ENCODE measurements at places on chromosomes 12 and 14. TPM values are rescaled to one million over a fixed set of nuclear protein-coding genes. Genes with fewer than 3 reads are reported as not detected.

TSPAN19 gene
- 0.06 TPM for total RNA-seq

GRCh38 chr14:89621791-89622638, 205.0 kb upstream of the FOXN3 start:
- H3K27ac ChIP-seq = no peak overlapping the region
- DNase-seq = no peak
- no peak overlapping the region for H3K4me3 ChIP-seq
- no peaks in the 10 kb centered on the region for H3K36me3 ChIP-seq
- H3K27me3 ChIP-seq = no peaks in the 10 kb centered on the region

RHEBL1 gene
- total RNA-seq = 1.1 TPM

DNA sequence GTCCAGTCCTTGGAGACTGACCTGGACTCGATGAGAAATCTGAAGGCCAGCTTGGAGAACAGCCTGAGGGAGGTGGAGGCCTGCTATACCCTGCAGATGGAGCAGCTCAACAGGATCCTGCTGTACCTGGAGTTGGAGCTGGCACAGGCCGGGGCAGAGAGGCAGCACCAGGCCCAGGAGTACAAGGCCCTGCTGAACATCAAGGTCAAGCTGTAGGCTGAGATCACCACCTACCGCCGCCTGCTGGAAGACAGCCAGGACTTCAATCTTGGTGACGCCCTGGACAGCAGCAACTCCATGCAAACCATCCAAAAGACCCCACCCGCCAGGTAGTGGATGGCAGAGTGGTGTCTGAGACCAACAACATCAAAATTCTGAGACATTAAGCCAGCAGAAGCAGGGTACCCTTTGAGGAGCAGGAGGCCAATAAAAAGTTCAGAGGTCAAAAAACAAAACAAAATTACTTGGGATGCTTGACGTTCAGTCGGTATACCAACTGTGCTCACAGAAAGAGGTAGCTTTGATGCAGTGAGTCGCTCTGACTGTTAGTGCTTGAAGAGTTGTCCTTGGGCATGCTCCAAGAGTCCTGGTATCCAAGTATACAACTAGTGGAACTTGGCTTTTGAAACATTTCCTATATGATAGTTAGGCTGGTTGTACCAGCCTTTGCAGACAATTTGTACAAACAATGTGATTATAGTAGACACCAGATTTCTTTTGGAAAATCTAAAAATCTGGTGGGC, 4.8 kb downstream of the MED6 start:
- no peak for DNase-seq
- H3K36me3 ChIP-seq = peaks cover 33% of the 10 kb centered on the region
- no peaks in the 10 kb centered on the region for H3K27me3 ChIP-seq
- H3K27ac ChIP-seq = no peak overlapping the region

- no peaks in the 10 kb centered on the region for H3K36me3 ChIP-seq
- no peak overlapping the region for H3K4me3 ChIP-seq
- peaks cover 31% of the 10 kb centered on the region for H3K4me1 ChIP-seq
- DNase-seq = no peak
- no peaks in the 10 kb centered on the region for H3K27me3 ChIP-seq
Observed at GRCh38 chr12:49811961-49812401, 16.2 kb downstream of the NCKAP5L start.

DNA sequence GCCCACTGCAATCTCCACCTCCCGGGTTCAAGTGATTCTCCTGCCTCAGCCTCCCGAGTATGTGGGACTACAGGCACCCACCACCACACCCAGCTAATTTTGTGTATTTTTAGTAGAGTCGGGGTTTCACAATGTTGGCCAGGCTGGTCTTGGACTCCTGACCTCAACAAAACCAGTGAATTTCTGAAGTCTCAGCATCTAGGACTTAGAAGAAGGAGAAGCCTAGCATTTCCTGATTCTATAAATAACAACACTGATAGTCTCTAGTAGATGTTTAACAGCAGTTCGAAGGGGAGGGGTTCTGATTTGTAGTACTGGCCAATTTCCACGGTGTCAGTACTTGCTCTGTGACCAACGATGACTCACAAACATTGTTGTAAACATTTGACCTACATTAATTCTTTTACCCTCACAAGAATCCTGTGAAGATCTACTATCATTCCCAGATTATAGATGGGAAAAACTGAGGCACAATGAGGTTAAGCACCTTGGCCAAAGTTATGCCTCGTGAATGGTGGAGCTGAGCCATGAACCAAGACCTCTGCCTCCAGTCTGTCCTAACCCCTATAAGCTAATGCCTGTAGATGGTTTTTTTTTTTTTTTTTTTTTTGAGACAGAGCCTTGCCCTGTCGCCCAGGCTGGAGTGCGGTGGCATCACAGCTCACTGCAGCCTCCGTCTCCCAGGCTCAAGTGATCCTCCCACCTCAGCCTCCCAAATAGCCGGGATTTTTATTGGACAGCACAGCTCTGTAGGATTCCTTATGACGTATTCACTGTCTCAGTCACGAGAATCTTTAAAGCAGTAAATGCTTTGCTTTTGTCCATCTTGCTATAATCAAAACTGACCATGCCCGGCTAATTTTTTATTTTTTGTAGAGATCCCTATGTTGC, 5.2 kb downstream of the P2RX4 start:
- H3K4me1 ChIP-seq = peaks cover 5% of the 10 kb centered on the region
- no peak overlapping the region for H3K4me3 ChIP-seq
- no peaks in the 10 kb centered on the region for H3K27me3 ChIP-seq
- no peak overlapping the region for H3K27ac ChIP-seq
- peak; percentile 85 for DNase-seq

IFNG gene
- total RNA-seq = not detected

GRCh38 chr12:109779382-109779781, 53.8 kb downstream of the TRPV4 start:
- no peaks in the 10 kb centered on the region for H3K36me3 ChIP-seq
- DNase-seq = no peak
- H3K27me3 ChIP-seq = no peaks in the 10 kb centered on the region
- no peak overlapping the region for H3K27ac ChIP-seq
- no peak overlapping the region for H3K4me3 ChIP-seq

NINJ2 gene
- total RNA-seq = not detected

GRCh38 chr14:37615582-37616289, 20.3 kb downstream of the TTC6 start:
- H3K27ac ChIP-seq = no peak overlapping the region
- H3K27me3 ChIP-seq = peaks cover 27% of the 10 kb centered on the region
- H3K36me3 ChIP-seq = no peaks in the 10 kb centered on the region
- H3K4me3 ChIP-seq = no peak overlapping the region
- no peak for DNase-seq

DNA sequence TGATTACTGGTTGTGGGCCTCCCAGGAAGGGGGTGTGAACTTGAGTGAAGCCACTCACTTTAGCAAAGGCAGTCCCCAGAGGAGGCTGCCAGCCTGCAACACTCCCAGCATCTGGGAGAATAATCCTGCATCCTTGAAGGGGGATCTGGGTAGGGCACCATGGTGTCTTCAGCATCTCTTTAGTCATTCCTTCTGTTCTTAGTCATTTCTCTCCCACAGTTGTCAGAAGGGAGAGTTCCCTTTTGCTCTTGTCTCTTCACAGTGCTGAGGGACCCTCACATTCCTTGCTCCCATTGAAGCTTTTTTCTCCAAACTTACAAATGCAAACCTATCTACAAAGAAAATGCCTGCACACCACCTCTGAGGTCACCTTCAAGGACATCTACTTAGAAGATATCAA, 48.1 kb upstream of the CIT start:
- no peak for DNase-seq
- H3K4me3 ChIP-seq = no peak overlapping the region
- H3K27ac ChIP-seq = no peak overlapping the region
- H3K36me3 ChIP-seq = no peaks in the 10 kb centered on the region

GRCh38 chr14:88852632-88853031, 28.2 kb downstream of the TTC8 start:
- peaks cover 5% of the 10 kb centered on the region for H3K36me3 ChIP-seq
- no peak overlapping the region for H3K27ac ChIP-seq

COA8 gene
- 33.8 TPM for total RNA-seq

GRCh38 chr14:70934502-70935134, 27.4 kb downstream of the PCNX1 start:
- peaks cover 4% of the 10 kb centered on the region for H3K4me1 ChIP-seq
- no peaks in the 10 kb centered on the region for H3K27me3 ChIP-seq
- peak; percentile 58 for DNase-seq
- H3K27ac ChIP-seq = peak overlapping the region; percentile 74

NTF3 gene
- total RNA-seq = 4.7 TPM

TAS2R10 gene
- total RNA-seq = 1.2 TPM

GRCh38 chr12:21526053-21526452, at the start of gene SPX:
TSS of gene SPX (plus strand) at chr12:21526296. CDS start at chr12:21526473, 177 bp downstream.
- H3K27me3 ChIP-seq = peaks cover 50% of the 10 kb centered on the region
- no peaks in the 10 kb centered on the region for H3K36me3 ChIP-seq
- no peak within 1 kb of the TSS for H3K27ac ChIP-seq
- H3K4me3 ChIP-seq = peak within 1 kb of the TSS; percentile 71

DNA sequence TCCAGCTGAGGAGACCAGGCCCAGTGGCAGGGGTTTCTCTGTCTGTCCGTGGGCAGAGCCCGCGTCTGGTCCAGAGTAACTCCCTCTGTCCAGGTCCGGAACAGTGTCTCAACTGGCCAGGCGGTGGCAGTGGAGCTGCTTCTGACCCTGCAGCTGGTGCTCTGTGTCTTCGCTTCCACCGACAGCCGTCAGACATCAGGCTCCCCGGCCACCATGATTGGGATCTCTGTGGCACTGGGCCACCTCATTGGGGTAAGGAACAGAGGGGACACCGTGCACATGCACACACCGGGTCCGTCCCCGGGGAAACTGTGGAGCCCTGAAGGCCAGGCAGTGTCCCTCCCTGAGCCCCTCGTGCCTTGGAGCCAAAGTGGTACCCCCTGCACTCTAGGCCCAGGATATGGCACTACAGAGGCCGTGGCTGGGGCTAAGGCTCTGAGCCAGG, 1.5 kb downstream of the AQP6 start:
- H3K27ac ChIP-seq = no peak overlapping the region
- H3K4me1 ChIP-seq = peaks cover 13% of the 10 kb centered on the region
- no peaks in the 10 kb centered on the region for H3K27me3 ChIP-seq

RPS6KA5 gene
- 10.9 TPM for total RNA-seq

DNA sequence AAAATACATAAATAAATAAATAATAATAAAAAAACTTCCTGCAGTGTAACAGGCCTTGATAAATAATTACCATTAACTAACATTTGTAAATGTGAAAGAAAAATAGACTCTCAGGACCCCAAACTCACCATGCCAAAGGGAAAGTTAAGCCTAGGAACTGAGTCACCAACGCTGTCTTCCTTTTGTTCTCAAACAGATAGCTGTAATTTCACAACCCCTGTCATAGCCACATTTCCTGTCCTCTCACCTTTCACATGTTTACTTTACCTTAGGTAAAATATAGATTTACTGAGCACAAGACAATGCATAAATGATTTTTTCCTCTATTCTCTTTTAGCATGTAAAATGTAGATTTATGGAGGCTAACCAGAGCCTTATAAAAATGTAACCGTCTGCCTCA, 35.9 kb upstream of the CHST11 start:
- no peaks in the 10 kb centered on the region for H3K27me3 ChIP-seq
- DNase-seq = peak; percentile 12
- H3K4me1 ChIP-seq = peaks cover 6% of the 10 kb centered on the region
- H3K27ac ChIP-seq = no peak overlapping the region
- H3K4me3 ChIP-seq = no peak overlapping the region

DNA sequence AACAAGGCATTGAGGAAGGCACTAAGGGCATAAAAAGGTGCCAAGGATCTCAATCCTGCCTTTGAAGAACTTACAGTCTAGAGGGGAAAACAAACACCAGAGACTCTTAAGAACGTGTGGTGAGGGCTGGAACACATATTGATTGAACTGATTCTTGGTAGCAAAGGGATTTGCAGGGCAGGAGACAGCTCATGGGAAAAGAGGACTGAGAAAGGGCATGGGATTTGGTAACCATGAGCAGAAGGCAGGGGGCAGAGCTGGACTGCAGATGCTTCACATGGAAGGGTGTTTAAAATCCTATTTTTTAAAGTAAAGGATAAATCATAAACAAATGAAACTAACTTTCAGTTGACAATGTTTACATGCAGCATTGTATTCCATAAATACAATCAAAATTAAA, 203.1 kb downstream of the ITPR2 start:
- no peak overlapping the region for H3K27ac ChIP-seq
- H3K36me3 ChIP-seq = no peaks in the 10 kb centered on the region
- H3K27me3 ChIP-seq = no peaks in the 10 kb centered on the region

GRCh38 chr14:91416744-91417119, 888 bp downstream of the CCDC88C start:
- H3K36me3 ChIP-seq = no peaks in the 10 kb centered on the region
- no peaks in the 10 kb centered on the region for H3K4me1 ChIP-seq
- H3K27ac ChIP-seq = no peak overlapping the region
- no peak for DNase-seq
- peak overlapping the region; percentile 40 for H3K4me3 ChIP-seq

DNA sequence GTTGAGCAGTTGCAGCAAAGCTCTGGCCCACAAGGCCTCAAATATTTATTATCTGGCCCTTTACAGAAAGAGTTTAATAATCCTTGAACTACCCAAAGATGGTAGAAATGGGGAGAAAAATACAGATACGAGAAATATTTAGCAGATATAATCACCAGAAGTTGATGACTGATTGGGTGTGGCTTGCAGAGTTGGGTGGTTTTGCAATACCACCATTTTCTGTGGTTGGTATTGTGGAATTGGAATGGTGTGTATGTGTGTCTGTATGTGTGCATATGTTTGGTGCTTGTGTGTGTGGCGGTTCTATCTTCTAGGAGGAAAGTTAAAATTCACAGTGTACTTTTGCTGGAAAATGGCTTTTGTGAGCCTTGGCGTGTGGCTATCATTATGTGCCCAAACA, 85.4 kb upstream of the MANSC4 start:
- H3K4me3 ChIP-seq = no peak overlapping the region
- H3K36me3 ChIP-seq = no peaks in the 10 kb centered on the region
- DNase-seq = peak; percentile 83
- no peak overlapping the region for H3K27ac ChIP-seq

GRCh38 chr12:59820594-59821011, 224.8 kb downstream of the SLC16A7 start:
- no peaks in the 10 kb centered on the region for H3K27me3 ChIP-seq
- H3K4me1 ChIP-seq = no peaks in the 10 kb centered on the region
- no peaks in the 10 kb centered on the region for H3K36me3 ChIP-seq
- DNase-seq = no peak
- no peak overlapping the region for H3K27ac ChIP-seq
- no peak overlapping the region for H3K4me3 ChIP-seq

GRCh38 chr12:50073712-50074111, 11.4 kb upstream of the SMARCD1 start:
- no peaks in the 10 kb centered on the region for H3K36me3 ChIP-seq
- H3K27ac ChIP-seq = no peak overlapping the region
- DNase-seq = no peak
- H3K4me3 ChIP-seq = no peak overlapping the region
- H3K4me1 ChIP-seq = peaks cover 13% of the 10 kb centered on the region
- no peaks in the 10 kb centered on the region for H3K27me3 ChIP-seq
